ENCODE measurements at places on chromosomes 4 and X.
A peak's percentile ranks its signal among the peaks of the same experiment; 100 is the strongest.

DNA sequence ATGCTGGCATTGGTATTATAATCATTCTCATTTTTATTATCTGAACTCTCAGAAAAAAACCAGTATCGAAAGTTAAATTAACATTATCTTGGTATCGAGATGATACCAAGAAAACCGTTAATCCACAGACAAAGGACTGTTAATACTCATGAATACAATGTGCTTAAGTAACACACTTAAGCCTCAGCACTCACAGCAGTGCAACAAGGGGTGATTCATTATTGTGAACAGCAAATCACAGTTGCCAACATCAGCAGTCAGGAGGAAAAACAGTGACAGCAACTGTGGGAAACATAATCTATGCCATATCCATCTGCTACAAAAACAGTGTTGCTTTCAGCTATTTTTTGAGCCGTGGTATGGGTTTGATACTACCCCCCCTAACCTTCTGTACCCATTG is 210.9 kb upstream of the ATOH1 start:
- DNase-seq = no peak

DNA sequence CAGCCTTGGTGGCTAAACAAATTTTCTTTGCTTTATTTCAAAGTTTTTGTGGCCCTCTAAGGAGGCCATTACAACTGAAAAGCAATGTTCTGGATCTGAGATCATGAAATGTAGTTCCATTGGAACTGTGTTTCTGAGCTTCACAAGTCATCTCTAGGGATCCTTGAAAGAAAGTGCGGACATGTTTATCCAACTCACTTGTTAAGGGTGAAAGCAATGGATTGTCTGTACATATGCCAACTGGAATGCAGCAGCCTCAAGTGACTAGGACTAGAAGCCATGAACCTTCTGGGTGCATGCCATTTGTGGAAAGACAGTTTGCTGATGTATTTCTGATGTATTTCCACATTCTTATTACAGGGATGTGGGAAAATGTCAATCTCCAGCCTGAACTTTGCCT is 36.7 kb upstream of the KLHL13 start:
- DNase-seq = no peak

DNA sequence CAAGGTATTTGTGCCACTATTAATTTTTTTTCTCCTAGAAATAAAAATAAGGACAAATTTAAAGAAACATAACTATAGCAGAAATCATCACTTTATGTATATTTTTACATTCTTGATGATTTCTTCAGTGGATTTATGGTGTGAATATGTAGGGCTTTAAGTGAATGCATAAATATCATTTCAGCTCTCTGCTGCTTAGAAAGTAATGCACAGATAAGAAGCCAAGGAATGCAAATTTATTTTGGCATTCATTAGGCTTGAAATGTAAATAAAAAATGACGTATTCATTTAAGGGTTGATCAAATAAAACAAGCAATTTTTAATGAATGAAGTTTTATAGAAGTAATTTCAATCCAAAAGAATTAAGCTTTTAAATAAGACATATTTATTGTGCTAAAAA is 66.3 kb downstream of the NFKB1 start:
- no peak for DNase-seq

DNA sequence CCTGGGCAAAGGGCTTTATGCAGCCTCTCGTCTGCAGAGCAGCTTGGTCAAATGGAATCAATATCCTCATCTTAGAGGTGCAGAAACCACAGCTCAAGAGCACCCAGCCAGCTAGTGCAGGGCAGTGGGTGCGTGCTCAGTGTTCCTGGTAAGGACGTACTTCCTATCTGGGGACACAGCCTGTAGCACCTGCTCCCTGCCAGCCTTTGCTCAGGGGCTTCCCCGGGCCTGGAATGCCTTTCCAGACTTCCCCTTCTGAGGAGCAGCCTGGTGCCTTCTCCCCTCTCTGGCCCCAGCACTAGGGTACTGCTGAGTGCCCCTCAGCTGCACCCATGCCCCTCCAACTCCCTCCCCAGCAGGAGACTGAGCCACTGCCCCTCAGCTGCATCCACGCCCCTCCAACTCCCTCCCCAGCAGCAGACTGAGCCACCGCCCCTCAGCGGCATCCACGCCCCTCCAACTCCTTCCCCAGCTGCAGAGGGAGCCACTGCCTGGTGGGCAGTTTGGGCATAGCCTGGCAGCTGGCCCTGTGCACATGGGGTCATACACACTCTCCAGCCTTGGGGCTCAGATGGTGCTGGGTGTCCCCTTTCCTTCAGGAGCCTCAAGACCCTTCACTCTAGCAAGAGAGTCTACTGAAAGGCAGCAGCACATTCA is 42.2 kb upstream of the AFAP1 start:
- DNase-seq = no peak

- peak; percentile 86 for DNase-seq
Observed at GRCh38 chr4:124903995-124904722, 191.6 kb upstream of the ANKRD50 start.

DNA sequence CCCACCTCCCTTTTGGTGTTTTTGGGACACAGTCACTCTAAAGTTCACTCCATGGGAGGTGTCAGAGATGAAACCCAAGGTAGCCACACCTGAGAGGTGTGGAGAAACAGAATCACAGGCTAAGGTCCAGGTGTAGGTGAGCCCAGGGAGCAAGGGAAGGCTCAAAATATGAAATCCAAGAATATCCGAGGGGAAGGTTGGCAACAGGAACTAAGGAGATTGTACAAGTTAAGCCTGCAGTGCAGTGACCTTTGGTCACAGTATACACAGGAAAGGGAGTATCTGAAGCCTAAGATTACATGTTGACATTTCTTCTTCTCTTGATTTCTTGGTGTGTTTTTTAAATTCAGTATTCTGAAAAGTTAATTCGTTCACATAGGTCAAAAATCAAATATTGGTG is 46.5 kb downstream of the PHF8 start:
- DNase-seq = no peak

DNA sequence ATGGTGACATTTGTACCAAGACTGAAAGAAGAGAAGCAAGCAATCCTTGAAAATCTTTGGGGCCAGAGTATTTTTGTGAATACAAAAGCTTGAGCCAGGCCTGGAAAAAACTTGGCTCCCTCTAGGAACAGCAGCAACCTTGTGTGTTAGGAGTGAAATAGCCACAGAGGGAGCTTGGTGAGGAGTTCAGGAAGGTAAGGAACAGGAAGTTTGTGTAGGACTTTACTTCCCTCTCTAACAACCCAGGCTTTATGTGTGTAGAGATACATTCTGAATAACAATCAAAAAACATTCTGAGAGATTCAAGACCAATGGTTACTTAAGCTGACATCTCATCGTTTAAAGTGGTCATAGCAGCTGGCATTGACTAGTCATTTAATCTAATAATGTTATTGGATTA is 668.5 kb downstream of the PCDH18 start:
- DNase-seq = peak; percentile 27

Measured in LHCN-M2 (cell line).